Ascending aorta (tissue), 2 donors: ENCODE measurements at places on chromosomes 7 and 10.

DNA sequence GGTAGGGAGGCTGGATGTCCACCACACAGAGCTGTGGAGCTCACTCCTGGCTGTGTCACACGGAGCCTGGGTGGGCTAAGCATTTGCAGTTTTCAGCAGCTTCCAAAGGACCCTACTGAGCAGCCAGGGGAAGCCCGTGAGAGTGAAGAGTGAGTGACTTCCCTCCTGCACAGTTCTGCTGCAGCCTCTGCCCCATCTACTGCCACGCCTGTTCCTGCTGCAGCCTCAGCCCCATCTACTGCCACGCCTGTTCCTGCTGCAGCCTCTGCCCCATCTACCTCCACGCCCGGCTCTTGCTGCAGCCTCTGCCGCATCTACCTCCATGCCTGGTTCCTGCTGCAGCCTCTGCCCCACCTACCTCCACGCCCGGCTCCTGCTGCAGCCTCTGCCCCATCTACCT lies 12.2 kb downstream of the ADAM8 start:
- peaks cover 11% of the 10 kb centered on the region for H3K4me1 ChIP-seq
- no peaks in the 10 kb centered on the region for H3K36me3 ChIP-seq
- no peak overlapping the region for H3K27ac ChIP-seq
- no peak overlapping the region for H3K4me3 ChIP-seq
- no peaks in the 10 kb centered on the region for H3K27me3 ChIP-seq

- H3K27ac ChIP-seq: no peak overlapping the region
- H3K4me1 ChIP-seq: no peaks in the 10 kb centered on the region
- no peaks in the 10 kb centered on the region for H3K27me3 ChIP-seq
- no peak overlapping the region for H3K4me3 ChIP-seq
- DNase-seq: no peak
These were observed 89.6 kb upstream of the C7orf33 start for GRCh38 chr7:148500978-148501377.

- DNase-seq: no peak
- no peaks in the 10 kb centered on the region for H3K27me3 ChIP-seq
- H3K36me3 ChIP-seq: no peaks in the 10 kb centered on the region
These were observed 59.0 kb upstream of the CHST15 start for GRCh38 chr10:124152139-124153022.

DNA sequence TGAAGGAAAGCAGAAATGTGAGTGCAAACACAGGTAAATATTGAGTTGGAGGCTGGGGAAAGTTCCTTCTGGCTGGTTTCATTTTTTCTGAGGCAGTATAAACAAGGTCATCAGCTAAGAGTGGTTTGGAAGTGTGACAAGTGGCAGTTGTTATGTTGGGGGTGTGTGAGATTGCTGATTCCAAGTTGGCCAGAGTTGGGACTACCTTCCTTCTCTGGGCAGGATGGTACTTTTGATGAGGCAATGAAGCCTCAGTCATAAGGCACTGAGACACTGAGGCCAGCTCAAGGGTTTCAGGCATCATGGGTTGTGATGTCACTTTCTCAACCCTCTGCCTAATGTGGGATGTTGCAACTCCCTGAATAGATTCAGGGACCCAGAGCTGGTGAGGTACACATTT lies 8.2 kb upstream of the PTTG1IP2 start:
- DNase-seq: no peak
- no peaks in the 10 kb centered on the region for H3K36me3 ChIP-seq
- no peak overlapping the region for H3K4me3 ChIP-seq

DNA sequence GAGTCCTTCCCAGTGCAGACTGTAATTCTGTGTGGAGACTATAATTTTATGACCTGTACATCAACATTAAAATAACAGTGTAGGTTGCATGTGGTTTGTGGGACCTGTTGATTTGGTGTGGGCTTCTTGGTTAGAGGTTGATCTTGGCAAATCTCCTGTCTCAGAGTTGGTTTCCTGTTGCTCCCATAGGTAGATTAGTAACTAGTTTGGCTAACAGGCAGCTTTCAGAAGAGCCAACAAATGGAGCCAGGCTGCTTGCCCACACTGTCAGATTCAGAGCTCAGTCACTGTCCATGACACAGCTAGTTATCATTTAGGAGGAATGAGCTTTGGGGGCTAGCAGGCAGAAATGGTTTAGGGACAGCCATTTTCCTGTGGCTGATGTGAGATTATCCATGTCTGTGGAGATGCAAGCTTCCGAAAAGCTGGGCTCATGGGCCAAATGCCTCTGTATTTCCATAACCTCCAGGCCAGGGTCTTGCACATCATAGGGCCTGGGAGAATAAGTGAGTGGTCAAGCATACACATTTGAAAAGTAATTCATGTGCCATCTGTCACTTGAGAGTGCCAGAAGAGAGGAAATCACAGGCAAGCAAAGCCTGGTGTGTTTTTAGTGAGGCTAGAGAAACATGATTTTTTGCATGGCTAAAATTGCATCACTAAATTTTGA lies 33.4 kb downstream of the CCM2 start:
- no peaks in the 10 kb centered on the region for H3K27me3 ChIP-seq
- H3K4me3 ChIP-seq: no peak overlapping the region
- peak overlapping the region; percentile 45 for H3K27ac ChIP-seq
- H3K36me3 ChIP-seq: no peaks in the 10 kb centered on the region
- peaks cover 8% of the 10 kb centered on the region for H3K4me1 ChIP-seq
- DNase-seq: no peak

- H3K36me3 ChIP-seq: no peaks in the 10 kb centered on the region
- no peak overlapping the region for H3K27ac ChIP-seq
- no peak for DNase-seq
- peaks cover 7% of the 10 kb centered on the region for H3K27me3 ChIP-seq
These were observed 384 bp upstream of the TMEM229A start for GRCh38 chr7:124033095-124033806.

GRCh38 chr7:25861601-25862260 lies 290.3 kb upstream of the NFE2L3 start:
- H3K4me3 ChIP-seq: no peak overlapping the region
- H3K27ac ChIP-seq: no peak overlapping the region
- H3K36me3 ChIP-seq: no peaks in the 10 kb centered on the region
- peaks cover 38% of the 10 kb centered on the region for H3K27me3 ChIP-seq

- H3K27me3 ChIP-seq: peaks cover 70% of the 10 kb centered on the region
- no peak overlapping the region for H3K27ac ChIP-seq
- peaks cover 8% of the 10 kb centered on the region for H3K4me1 ChIP-seq
These were observed 12.9 kb downstream of the UNCX start for GRCh38 chr7:1245524-1246050.

DNA sequence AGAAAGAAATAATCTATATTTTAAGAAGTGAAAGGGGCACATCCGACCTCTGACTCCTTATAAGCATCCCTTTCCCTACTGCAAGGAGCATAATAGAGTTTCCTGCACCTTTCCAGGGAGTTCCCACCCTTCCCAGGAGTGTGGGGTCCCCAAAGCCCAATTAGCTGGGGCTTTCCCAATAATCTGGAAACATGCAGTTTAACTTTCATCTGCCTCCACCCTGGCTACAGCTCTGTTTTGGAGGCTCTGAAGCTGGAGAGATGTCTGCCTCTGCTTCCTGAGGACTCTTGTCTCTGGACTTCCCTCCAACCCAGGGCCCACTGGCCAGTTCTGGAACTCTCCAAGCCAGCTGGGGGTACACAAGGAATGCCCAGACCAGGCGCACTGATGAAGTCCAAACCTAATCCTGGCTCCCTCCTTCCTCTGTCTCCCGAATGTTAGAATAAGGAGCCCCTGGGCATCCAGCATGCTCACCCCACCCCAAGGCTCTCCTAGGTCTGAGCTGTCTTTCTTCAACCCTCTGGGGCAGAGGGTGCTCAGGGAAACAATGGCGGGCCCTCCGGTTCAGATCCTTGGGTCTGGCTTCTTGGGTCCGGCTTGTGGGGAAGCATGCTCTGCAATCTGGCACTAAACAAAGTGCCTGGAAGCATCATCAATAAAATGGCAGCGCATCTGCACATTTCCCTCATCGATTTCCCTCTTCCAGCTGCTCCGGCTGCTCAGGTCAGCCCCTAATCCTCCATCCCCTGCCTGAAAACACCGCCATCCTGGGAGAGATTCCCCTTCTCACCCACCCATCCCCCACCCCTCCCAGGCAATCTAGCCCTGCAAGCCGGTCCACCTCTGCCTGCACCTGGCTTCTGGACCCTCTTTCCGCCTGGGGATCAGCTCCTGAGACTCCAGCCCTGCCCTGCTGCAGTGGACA lies 13.3 kb downstream of the HOXA4 start:
- peak overlapping the region; percentile 97 for H3K27ac ChIP-seq
- no peak for DNase-seq
- peak overlapping the region; percentile 66 for H3K4me3 ChIP-seq
- H3K27me3 ChIP-seq: no peaks in the 10 kb centered on the region
- no peaks in the 10 kb centered on the region for H3K4me1 ChIP-seq

- H3K36me3 ChIP-seq: no peaks in the 10 kb centered on the region
- no peaks in the 10 kb centered on the region for H3K4me1 ChIP-seq
- DNase-seq: peak; percentile 33
- no peak overlapping the region for H3K27ac ChIP-seq
- no peaks in the 10 kb centered on the region for H3K27me3 ChIP-seq
These were observed 414.8 kb downstream of the RPS24 start for GRCh38 chr10:78448470-78448869.

GRCh38 chr7:50711271-50712175 lies 71.2 kb downstream of the GRB10 start:
- H3K36me3 ChIP-seq: no peaks in the 10 kb centered on the region
- H3K4me3 ChIP-seq: no peak overlapping the region
- DNase-seq: no peak
- no peaks in the 10 kb centered on the region for H3K27me3 ChIP-seq

DNA sequence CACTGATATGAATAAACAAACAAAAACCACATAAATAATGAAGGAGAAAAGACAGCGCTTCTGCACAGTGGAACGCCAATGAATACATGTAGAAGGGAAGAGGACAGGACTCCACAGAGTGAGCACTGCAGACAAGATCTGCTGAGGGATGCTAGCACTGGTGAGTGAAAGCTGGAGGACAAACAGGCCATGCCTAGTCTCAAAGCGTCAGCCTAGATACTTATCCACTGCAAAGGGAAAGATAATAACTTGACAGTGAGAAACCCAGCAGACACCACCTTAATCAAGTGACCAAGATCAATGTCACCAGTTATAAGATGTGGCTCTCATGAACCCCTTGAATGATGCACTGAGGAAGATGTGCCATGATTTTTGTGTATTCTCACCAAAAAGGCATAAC lies 227.6 kb downstream of the SKAP2 start:
- no peak overlapping the region for H3K27ac ChIP-seq
- no peaks in the 10 kb centered on the region for H3K36me3 ChIP-seq
- H3K4me1 ChIP-seq: no peaks in the 10 kb centered on the region

DNA sequence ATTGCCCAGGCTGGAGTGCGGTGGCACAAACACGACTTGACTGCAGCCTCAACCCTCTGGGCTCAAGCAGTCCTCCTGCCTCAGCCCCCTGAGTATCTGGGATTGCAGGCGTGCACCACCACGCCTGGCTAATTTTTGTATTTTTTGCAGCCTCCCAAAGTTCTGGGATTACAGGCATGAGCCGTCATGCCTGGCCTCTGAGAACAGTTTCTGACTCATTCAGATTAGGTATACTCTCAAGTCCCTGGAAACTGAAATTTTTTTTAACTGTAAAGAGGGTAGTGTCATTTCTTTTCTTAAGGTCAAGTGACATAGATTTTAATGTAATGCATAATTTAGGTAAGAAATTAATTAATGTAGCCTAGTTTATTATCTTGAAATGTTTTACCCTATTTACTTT lies 104.7 kb downstream of the SEPTIN7 start:
- no peaks in the 10 kb centered on the region for H3K27me3 ChIP-seq
- DNase-seq: no peak
- H3K27ac ChIP-seq: no peak overlapping the region

- H3K4me1 ChIP-seq: no peaks in the 10 kb centered on the region
- no peaks in the 10 kb centered on the region for H3K27me3 ChIP-seq
- no peak for DNase-seq
These were observed 38.7 kb downstream of the PHTF2 start for GRCh38 chr7:77837275-77837674.

- peaks cover 5% of the 10 kb centered on the region for H3K36me3 ChIP-seq
- H3K4me1 ChIP-seq: peaks cover 6% of the 10 kb centered on the region
- DNase-seq: no peak
- no peak overlapping the region for H3K4me3 ChIP-seq
- no peaks in the 10 kb centered on the region for H3K27me3 ChIP-seq
- H3K27ac ChIP-seq: no peak overlapping the region
These were observed 53.8 kb upstream of the BAMBI start for GRCh38 chr10:28623483-28623882.

GRCh38 chr7:92851732-92852131 lies 15.4 kb upstream of the CDK6 start:
- no peak for DNase-seq
- H3K27ac ChIP-seq: no peak overlapping the region
- no peak overlapping the region for H3K4me3 ChIP-seq

DNA sequence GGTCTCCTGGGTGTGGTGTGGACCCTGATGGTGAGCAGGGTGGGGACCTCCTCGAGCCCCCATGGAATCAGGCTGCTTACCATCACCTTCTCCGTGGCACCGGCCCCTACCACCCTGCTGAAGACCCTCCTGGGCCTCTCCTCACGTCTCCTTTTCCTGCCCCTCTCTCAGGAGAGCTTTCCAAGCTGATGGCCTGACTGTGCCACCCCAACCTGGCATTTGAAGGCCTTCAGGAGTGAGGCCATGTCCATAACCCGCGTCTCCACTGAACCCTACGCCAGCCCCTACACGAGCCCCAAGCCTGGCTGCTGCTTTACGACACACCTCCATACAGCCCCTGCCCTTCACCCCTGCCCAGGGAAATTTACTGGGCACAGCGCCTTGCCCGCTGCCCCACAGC lies 55.4 kb downstream of the ZRANB1 start:
- H3K27me3 ChIP-seq: no peaks in the 10 kb centered on the region
- no peak for DNase-seq
- H3K4me1 ChIP-seq: peaks cover 52% of the 10 kb centered on the region
- H3K4me3 ChIP-seq: no peak overlapping the region

DNA sequence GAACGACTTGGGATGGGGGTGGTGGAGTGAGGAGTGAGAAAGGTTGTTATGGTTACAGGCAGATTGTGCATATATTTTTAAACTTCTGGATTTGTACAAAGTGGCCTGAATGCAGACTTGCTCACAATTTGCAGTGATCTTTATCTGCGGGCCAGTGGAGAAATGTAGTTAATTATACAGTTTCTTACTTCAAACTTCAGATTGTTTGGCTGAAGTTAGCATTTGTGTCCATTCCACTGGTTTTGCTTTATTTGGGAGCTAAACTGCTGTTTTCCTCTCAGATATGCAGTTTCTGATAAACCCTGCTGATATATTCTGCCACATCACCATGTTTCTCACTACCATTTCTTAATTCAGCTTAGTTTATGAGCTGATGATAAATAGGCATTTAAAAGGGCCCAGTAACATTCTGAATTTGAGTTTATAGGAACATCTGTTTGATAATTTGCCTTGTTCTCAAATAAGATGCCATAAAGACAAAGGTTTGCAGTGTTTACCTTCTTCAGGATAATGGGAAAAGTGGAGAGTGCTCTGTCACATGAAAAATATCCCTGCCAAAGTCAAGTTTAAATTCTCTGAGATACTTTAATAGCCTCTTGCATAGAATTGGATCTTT lies 170.1 kb downstream of the ST7 start:
- H3K4me1 ChIP-seq: peaks cover 4% of the 10 kb centered on the region
- DNase-seq: no peak
- no peak overlapping the region for H3K27ac ChIP-seq
- H3K4me3 ChIP-seq: no peak overlapping the region

GRCh38 chr10:125010362-125010761 lies 68.4 kb downstream of the ZRANB1 start:
- no peak for DNase-seq
- no peaks in the 10 kb centered on the region for H3K27me3 ChIP-seq
- H3K4me1 ChIP-seq: peaks cover 20% of the 10 kb centered on the region
- H3K36me3 ChIP-seq: peaks cover 3% of the 10 kb centered on the region

- no peak overlapping the region for H3K27ac ChIP-seq
- H3K4me1 ChIP-seq: no peaks in the 10 kb centered on the region
- DNase-seq: no peak
- H3K4me3 ChIP-seq: no peak overlapping the region
- H3K36me3 ChIP-seq: peaks cover 59% of the 10 kb centered on the region
These were observed 35.2 kb upstream of the BMPR1A start for GRCh38 chr10:86721232-86721631.
